Caudate nucleus (tissue), 63 donors: ENCODE measurements at places on chromosomes 3 and 15.

GRCh38 chr3:196288141-196288460 is 575 bp upstream of the PCYT1A start:
- peak; percentile 55 for DNase-seq

DNA sequence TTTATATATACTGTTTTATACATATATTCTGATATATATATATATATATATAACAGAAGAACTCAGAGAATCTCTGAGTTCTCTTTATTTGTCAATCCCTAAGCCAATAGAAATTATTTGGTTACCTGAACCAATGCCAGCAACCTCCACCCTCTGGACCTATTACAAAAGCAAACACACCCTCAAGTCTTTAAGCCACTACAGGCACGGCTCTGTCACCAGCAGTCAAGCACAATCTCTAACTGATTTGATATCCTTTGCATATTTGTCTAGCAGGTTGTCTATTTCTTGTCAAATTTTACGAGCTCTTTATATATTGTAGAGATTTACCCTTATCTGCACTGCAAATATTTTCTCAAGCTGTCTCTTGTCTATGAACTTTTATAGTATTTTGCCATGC is 66.6 kb upstream of the TOPAZ1 start:
- DNase-seq: no peak

DNA sequence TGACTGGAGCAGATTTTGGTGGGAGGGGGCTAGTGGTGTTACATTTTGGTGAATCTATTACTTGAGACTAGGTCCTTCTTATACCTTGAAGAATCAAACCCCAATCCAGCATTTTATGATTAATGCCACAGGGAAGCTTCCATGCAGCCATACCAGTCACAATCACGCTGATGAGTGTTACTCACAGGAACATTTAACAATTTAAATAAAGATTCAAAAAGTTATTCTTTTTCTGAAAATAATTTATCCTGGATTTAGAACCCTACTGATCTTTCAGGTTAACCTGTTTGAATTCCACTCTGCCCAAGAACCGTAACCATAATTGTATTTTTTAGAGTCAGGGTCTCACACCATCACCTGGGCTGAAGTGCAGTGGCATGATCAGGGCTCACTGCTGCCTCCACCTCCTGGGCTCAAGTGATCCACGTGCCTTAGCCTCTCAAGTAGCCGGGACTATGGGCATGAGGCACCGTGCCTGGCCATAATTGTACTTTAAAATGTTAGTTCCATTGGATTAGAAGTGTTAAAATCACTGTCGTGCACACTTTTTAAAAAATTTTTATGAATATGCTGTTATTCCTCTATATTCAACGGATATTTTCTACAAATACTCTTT is 929 bp upstream of the MTMR10 start:
- no peak for DNase-seq

DNA sequence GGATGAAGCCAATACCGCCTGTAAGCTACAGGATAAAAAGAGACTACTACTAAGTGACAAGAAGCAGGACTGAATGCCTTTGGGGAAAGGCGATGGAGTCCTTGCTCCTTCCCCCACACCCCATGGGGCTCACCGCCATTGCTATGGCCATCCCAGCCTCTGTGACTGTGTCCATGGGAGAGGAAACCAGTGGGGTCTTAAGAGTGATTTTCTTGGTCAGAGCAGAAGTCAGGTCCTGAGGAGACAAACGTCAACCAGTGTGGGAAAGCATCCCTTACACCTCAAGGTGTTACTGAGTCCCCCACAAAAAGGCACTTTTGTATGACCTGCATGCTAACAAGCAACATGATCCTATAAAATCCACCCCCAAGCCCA is 913 bp downstream of the IMPDH2 start:
- no peak for DNase-seq
